Activated CD8-positive, alpha-beta memory T cell treated with anti-CD3 and anti-CD28 coated beads for 48 hours (primary cell): ENCODE measurements at places on chromosomes 7 and 10.

DNA sequence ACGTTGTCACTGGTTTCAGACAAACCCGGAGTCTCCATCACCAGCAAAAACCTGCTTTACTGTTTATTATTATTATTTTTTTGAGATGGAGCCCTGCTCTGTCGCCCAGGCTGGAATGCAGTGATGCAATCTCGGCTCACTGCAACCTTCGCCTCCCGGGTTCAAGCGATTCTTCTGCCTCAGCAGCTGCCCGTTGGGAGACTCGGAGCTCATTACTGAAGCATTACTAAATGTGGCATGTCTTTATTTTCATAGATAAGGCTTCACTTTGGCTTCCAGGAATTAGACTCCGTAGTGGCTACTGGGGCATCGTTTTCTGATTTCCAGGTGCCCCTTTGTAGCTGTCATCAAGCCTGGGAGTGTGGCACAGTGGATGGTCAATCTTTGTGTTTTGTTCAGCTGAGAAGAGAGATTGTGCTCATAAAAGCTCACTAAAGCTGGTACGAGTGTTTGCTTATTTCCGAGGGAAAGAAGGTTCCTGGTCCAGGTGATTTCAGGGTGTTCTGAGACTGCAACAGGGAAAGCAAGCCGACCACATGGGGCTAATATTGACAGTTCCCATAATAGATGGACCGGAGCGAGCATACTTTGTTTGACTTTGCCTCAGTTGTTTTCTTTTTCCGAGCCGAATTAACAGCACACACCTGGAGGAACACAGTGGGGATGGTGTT, 163.1 kb downstream of the CAMK1D start:
- DNase-seq: no peak

- no peak for DNase-seq
These were observed 95.7 kb upstream of the EEPD1 start for GRCh38 chr7:36057323-36057722.

- no peak for DNase-seq
These were observed 14.0 kb upstream of the UBE3C start for GRCh38 chr7:157124690-157125089.

DNA sequence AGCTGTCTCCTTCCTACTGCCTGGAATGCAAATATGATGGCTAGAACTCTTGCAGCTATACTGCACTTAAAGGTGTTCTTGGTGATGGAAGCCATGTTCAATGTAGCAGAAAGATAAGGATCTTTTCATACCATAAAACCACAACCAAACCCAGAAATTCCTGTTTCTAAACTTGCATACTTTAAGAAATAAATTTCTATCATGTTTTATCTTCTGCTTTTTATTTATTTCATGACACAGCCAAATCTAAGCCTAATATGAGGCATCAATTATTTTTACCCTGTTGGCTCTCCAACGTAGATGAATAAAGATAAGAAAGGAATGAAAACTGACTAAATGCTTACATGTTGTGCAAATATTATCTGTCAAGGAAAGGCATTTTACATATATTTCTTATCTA, 224.1 kb downstream of the DOCK4 start:
- no peak for DNase-seq

DNA sequence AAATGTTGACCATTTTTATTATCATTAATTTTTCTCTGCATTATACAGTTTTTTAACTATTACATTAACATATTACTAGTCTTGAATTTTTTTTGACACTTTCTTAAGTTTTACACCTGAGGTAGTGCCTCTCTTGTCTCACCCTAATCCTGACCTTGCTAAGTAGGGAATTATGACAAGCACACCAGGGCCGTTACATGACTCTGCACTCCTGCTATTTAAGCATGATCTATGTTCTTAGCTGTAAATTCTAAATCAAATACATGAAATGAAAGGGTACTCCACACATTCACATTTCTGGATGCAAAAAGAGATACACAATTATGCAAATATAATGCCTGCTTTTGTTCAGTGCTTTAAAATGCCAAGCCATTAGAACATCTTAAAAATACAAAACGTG, 23.6 kb downstream of the CPVL start:
- no peak for DNase-seq

DNA sequence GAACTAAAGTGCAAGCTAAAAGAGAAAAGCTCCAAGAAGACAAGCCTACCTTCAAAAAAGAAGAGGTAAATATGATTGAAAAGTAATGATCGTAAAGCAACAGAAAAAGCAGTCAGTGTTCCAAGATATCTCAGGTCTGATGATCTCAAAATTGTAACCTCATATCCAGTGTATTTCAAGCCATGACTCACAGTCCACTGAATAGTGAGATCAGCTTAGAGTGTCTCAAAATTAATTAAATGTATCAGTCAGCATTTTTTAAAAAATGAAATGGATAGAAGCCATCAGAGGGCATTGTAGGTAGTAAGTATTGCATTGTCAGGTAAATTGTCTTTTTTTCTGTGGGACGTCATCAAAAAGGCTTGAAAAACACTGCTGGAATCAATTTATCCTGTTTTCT, 50.6 kb upstream of the AGBL3 start:
- no peak for DNase-seq

- no peak for DNase-seq
These were observed 72.1 kb downstream of the USP6NL start for GRCh38 chr10:11539191-11539868.

DNA sequence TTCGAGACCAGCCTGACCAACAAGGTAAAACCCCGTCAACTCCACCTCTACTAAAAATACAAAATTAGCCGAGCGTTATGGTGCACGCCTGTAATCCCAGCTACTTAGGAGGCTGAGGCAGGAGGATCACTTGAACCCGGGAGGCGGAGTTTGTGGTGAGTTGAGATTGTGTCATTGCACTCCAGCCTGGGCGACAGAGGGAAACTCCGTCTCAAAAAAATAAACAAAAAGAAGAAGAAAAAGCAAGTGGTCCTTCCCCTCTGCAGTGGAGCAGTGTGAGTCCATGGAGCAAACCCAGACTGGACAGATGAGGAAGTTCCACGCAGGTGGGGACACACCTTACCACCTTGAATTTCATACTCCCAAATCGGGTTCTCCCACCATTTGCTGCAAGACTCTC, 13.1 kb upstream of the SERPINE1 start:
- DNase-seq: no peak

- DNase-seq: no peak
These were observed 465.9 kb upstream of the CELF2 start for GRCh38 chr10:10551596-10552301.

DNA sequence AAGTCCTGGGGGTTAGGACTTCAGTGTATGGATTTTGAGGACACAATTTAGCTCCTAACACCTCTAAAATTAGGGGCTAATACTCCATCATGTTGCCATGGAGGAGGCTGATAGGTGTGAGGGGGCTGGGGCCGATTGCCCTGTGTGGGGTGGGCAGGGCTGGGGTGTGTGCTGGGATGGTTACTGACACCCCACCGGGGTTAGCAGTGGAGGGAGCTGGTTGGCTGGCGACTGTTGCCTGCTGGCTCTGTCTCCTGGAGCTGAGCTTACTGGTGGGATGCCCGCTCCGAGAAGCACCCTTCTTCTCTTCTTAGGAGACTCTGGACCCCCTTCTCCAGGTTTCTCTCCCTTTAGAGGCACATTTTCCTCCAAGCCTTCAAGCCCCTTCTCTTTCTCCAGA, 22.2 kb upstream of the SH2D4B start:
- no peak for DNase-seq

DNA sequence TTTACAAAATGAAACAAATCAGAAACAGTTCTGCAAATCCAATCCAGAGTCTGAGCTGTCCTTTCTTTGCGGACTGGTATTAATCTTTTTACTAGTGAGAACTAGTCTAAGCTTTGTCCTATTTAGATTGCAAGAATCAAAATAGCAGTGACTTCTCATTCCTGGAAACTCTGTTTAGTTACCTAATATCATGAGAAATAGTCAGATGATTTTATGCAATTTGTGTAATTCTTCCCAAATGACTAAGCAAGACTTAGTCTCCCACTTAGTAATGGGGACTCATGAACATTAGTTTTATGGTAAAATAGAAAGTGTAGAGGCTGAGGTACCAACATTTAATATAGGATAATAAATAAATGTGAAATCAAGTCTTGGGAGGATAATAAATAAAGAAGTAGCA, 341.3 kb downstream of the DNAJB9 start:
- DNase-seq: no peak

- no peak for DNase-seq
These were observed 9.3 kb downstream of the LIPA start for GRCh38 chr10:89242345-89242684.

DNA sequence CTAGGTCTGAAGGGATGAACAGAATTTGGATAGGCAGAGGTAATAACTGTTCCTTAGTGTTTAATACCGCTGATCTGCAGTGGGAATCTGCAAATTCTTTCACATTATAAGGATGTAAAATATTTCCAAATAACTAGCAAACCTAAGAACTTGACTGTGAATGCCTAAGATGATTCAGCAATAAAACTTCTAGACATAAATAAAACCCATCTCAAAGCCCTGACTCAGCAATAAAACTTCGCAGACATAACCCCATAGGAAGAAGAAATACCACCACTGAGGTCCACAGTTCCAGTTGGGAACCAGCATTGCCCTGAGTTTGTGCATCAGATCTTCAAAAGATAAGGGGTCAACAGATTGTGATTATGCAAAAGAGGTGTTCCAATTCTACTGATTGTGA, 354.2 kb downstream of the GFRA1 start:
- DNase-seq: no peak

- no peak for DNase-seq
These were observed 37.6 kb downstream of the CYP2C8 start for GRCh38 chr10:95031656-95032055.

DNA sequence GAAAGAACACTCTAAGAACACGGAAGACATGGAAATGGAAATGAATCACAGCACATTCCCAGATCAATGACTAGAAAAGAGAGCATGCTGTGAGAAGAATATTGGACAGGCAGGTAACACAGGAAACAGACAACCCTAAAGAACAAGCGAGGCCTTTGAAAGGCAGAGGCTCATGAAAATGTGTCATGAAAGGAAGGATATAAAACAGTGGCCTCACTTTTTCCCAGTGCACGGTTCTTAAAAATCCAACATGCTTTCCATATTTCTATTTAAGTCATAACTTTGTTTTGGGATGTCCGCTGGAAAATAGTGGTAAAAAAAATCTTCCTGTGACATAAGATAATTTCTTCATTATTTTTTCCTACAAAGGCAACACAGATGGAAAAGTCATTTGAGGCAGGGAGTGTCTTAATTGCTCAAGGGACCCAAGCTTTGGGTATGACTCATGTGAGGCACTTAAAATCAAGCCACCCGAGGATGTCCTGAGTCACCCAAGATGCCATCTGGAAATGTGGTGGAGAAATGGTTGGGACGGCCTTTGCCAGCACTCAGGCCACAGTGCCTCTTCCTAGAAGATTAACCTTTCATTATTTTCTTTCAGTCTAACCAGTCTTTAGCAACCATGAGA, 17.0 kb downstream of the ITIH5 start:
- DNase-seq: no peak

DNA sequence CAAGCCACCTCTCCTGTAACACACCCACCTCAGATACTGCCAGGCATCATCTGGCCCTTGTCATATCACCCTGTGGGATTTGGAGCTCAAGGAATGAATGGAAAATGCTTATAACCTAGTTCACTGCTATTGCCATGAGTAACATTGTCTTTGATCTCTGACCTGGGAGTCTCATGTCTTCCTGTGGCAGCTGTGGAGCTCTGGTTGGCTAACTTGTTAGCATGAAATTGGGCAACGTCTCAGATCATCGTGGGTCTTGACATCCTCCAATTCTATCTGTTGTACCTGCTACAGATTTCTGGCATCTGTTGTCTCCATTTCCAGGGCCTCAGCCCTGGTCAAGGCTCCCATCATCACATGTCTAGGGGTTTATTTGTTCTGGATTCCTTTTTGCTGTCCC, 2.2 kb upstream of the TMEM270 start:
- DNase-seq: no peak

DNA sequence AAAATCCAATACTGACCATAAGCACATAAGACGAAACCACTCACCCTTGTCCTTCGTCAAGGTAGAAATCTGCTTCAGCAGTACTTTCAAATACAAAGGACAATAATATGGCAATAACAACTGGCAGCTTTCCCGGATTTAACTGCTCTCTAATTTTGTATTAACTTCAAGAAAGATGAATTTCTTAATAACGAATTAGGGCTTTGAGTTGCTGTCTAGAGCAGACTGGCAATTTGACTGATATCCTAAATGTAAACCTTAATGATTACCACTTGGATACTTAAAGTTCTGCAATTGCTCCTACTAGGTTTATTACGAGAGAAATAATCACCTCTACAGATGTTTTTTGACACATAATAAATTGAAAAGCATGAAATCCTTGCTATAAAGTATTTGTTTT, 418.7 kb downstream of the MAGI2 start:
- DNase-seq: no peak

- DNase-seq: no peak
These were observed 10.2 kb upstream of the REPIN1 start for GRCh38 chr7:150358433-150358832.

DNA sequence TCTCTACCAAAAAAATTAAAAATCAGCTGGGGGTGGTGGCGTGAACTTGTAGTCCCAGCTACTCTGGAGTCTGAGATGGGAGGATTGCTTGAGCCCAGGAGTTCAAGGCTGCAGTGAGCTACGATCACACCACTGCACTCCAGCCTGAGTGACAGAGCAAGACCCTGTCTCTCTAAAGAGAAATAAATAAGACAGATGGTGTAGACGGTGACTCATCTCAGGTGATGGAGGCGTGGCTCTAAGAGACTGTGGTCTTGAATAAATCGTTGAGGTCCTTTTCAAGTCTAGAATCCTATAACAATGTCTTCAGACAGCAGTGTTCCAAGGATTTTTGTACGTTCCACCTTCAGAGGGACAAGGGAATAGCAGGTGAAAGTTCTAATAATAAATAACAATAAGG, 53.8 kb upstream of the PFKFB3 start:
- DNase-seq: no peak

DNA sequence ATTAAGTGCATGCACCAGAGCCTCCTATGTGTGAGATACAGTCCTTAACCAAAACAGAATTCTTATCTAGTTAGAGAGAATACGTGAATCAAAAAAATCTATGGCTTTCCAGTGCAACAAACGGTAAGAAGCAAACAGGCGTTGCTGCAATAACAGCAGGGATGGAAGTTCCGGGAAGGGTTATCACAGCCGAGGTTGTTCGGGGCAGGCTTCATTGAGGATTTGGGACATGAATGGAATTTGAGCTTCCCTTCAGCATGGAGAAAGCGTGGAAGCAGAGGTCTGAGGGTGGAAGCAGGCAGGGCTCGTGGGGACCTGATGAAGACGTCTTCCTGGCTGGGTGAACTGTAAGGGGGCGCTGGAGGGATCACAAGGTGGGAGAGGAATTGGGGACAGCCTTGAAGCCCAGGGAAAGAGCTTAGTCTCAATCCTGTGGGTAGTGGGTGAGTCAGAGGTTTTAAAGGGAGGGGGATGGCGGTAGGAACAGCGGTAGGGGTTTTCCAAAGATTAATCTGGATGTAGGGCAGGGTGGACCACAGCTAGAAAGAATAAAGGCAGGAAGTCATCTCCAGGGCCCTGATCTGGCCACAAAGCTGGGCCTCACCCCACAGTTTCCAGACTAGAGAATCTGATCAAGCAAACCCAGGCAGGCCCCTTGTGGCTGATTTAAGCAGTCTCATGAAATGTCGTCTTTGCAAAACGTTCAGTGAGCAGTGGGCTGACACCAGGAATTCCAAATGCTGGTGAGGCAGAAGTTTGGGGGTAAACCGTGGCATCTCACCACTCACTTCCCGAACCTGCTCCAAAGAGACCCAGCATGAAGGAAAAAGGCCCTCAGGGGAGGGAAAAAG, 65.1 kb downstream of the CALML3 start:
- no peak for DNase-seq
